ENCODE measurements at places on chromosomes 4 and X.

DNA sequence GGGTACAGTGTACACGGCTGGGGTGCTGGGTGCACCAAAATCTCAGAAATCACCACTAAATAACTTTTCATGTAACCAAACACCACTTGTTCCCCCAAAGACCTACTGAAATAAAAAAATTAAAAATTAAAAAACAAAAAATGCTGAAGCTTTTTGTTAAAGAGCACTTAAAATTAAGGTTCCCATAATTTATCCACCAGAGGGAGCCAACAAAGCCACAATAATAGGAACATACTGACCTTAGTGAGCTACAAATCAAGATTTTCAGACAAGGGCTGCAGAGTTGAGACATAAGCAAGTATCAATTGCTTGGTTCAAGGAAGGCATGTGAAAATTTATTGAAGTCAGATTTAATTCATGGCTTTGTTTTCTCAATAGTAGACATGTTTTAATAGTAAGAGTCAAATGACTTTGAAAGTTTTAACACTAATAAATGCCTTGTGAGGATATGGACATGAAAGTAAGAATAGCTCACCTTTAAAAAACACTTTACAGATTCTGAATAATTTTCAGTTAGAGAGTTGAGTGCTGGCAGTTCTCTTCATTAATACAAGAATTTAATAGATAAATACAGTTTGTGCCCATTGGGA is 43.0 kb upstream of the SCOC start:
- DNase-seq, result peak; percentile 3

DNA sequence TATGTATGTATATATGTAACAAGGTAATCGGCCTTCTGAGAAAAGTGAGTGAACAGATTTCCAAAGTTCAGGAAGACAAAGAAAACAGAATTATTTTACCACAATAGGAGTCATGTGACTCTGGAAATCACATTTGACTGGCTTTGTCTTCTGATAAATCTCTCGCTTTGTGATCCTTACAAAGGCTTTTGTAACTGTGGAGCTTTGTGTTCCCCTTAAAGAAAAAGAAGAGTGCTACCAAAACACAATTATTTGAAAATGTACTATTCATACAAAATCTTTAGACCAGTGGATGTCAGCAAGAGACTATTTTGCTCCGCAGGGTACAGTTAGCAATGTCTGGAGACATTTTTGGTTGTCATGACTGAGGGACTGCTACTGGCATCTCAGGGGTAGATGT is 238.8 kb downstream of the LDB2 start:
- DNase-seq, result no peak

- DNase-seq, result no peak
Observed at GRCh38 chr4:176545872-176546271, 226.1 kb downstream of the SPCS3 start.

GRCh38 chrX:79084923-79085322 is 59.6 kb upstream of the GPR174 start:
- DNase-seq, result no peak

- no peak for DNase-seq
Observed at GRCh38 chr4:185624259-185624589, 88.9 kb upstream of the PDLIM3 start.

DNA sequence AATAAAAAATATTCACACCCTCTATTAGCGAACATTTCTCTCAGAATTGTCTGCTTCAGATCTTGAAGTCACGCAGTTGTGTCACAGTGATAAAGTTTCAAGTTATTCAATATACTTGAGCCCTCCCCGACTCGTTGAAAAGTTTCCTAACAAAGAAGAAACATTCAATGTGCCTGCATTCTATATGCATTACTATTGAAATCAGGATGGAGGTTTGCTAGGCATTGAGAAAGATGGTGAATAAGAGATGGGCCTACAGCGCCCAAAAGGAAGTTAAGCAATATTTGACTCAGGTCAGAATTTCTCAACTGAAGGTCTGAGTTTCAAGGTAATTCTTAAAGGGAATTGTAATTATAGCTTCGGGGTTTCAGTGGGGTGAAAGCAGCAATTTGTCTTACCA is 6.1 kb downstream of the TCEANC start:
- DNase-seq, result no peak

- no peak for DNase-seq
Observed at GRCh38 chr4:85257817-85258370, 217.1 kb upstream of the ARHGAP24 start.

DNA sequence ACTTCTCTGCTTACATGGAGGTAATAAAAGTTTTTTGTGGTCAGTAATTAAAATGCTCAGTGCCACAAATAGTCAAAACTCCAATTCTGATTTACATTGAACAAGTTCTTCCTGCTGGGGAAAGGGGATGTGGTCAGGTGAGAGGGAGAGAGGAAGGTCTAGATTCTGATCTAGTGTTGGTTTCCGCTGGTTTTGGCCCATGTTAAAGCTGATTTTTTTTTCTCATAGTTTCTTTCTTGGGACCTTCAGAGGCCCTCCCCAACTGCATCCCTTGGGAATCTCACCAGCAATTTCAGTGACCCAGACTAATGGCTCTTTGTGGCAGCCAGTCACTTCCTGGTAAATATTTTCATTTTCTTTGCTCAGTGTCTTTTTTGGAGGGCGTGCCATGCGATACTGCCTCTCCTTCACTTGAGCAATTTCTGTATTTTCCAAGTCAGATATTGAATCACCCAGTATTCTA is 332.7 kb downstream of the RAPGEF2 start:
- no peak for DNase-seq

DNA sequence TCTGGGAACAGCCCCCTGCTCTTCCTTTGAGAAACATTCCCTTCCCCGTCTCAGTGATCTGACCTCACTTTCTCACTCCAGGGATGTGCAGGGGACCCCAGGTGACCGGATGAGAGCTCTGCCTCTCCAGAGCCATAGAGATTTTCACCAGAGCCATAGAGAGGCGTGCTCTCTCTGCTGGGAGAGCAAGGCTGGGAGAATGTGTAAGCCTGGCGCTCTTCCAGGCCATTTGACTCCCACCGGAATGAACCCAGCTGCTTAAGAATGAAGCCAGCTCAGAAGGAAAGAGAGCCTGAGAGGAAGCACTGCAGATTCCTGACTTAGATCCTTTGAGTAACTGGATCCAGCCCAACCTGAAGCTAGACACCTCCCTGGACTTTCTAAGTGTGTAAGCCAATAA is 106.4 kb downstream of the DHX15 start:
- DNase-seq, result peak; percentile 82

DNA sequence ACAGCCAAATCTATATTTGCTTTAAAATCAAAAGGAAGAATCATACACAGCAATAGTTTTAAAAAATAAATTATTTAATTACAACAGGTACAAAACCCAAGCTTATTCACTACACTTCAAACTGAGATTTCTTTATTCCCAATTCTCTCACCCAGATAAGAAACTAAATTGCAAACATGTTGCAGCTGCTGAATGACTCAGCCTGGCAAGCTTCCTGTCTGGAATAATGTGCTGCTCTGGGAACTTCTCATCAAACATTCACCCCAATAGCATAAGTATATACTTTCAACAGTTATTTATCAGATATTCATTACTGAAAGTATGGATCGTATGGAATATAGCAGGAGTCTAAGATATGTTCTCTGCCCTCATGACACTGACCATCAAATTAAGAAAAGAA is 43.0 kb upstream of the GABRA2 start:
- DNase-seq, result no peak

DNA sequence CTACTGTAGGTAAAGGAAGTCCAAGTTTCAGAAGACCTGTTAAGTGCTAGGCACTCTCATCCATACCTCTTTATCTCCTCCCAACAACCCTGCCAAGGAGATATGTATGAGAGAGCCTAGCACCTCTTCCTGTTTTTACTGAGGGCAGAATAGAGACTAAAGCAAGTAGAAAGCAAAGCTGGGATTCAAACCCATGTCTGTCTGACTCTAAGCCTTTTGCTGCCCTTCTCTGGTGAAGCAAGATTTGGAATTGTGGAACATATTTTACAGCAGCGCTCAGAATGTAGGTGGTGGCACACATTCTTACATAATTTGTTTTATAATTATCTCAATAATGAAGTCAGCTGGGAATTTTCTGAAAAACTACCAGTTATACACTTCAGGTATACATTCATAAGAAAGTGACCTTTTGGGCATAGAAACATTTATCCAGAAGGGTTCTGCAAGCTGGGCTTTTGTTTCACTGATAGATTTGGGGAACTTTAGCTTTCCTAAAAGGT is 41.7 kb downstream of the SEPTIN11 start:
- no peak for DNase-seq

GRCh38 chr4:25402521-25402920 is 25.5 kb downstream of the ANAPC4 start:
- DNase-seq, result no peak

GRCh38 chr4:99947190-99947578 is 766 bp upstream of the DNAJB14 start:
- DNase-seq, result no peak

GRCh38 chr4:153383131-153383530 is 38.6 kb downstream of the MND1 start:
- no peak for DNase-seq

- DNase-seq, result no peak
Observed at GRCh38 chr4:162164906-162165510, 1.2 kb upstream of the FSTL5 start.
